ENCODE measurements at places on chromosomes 5 and 9. TPM values are rescaled to one million over a fixed set of nuclear protein-coding genes. Genes with fewer than 3 reads are reported as not detected.

- peak; percentile 8 for DNase-seq
These were observed 459 bp upstream of the ERAP2 start for GRCh38 chr5:96875791-96876291.

DNA sequence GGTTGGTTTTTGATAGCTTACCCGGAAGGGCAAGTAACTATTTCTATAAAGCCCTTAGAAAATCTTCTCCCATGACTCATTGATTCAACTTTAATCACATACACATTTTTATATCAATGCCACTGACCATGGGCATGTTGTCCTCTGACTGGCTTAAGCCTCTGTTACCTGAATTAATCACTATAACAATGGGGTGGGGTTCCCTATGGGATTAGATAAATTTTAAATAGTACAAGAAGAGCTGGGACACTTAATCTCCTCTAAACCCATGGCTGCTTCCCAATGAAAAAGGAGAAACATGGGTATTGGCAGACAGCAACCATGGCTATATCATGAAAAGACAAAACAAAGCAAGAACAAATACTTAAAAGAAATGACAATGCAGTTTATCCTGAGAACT is 636.2 kb downstream of the BRINP1 start:
- no peak for DNase-seq

- DNase-seq, result no peak
These were observed 20.5 kb downstream of the SLC6A3 start for GRCh38 chr5:1424716-1425115.

DNA sequence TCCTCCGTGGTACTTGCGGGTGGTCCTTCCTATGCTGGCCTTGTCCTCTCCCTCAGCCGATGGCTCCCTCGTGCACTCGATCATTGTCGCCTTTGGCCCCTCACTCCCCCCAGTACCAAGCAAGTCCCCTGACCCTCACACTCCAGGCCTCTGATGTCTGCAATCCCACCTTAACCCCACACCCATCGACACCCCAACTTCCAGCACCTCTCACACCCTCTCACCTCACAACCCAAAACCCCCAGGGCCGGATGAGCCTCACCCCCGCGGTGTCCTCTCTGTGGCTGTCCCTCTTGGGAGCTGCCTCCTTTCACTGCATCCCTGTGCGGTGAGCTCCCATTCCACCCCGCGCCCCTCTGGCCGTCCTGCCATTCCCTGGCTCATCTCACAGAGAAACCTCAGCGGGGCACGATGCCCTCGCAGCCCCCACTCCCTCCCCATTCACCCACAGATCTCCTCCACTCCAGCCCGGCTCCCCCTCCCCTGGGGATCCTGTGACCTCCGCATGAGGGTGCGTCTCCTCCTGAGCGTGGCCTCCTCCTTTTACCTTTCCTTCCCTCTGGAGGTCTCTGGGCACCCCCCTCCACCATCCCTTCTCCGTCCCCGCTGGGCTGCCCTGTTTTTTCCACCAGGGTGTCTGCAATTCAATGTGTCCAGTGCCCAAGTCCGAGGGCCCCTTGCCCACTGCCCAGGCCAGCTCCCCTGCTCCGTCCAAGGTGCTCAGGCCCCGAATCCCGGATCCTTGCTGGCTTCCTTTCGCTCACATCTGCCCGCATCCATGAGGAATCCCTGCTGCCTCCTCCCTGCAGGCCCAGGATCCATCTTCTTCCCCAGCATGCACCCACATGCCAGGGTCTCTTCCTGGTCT is 15.8 kb upstream of the RNU6ATAC start:
- no peak for DNase-seq

DNA sequence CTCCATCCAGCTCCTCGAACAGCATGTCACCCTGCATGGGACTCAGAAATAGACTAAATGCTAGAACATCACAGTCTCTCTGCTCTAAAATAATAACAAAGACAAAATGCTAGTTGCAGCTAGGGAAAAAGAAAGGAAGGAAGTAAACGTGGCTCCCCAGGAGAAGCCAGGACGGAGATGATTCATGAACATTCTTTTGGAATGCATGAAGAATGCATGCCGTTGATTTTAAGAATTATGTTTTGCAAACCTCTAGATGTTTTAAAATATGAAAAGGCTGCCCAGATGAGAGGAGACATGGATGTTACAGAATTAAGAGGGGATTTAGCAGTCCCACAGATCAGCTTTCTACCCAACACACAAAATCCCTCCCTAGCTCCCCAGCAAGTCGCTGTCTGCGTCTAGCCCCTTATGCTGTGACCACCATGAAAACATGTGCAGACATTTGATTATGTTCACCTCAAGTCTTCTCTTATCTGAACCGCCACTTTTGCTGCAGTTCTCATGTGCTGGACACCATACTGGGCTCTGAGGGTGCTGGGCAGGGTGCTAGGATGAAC is 139.4 kb upstream of the LMX1B start:
- DNase-seq, result no peak

GRCh38 chr9:138022121-138022741 is 144.6 kb downstream of the CACNA1B start:
- DNase-seq, result peak; percentile 6

- no peak for DNase-seq
These were observed 48.9 kb downstream of the TJP2 start for GRCh38 chr9:69222970-69223369.

- DNase-seq, result no peak
These were observed at the start of gene FAM81B for GRCh38 chr5:95390812-95391492. Gene FAM81B (plus strand): TSS chr5:95391366. CDS start chr5:95391390, 24 bp downstream.

The PCDHGC5 gene
- total RNA-seq, result 0.30 TPM

The CRHBP gene
- not detected for total RNA-seq

All from NCI-H460 (cell line).